Activated T-helper 1 cell treated with anti-CD3 and anti-CD28 coated beads, Interleukin-2, amount 50 U/mL, for 16 hours (primary cell): ENCODE measurements at places on chromosomes 3 and 15.
A peak's percentile ranks its signal among the peaks of the same experiment; 100 is the strongest.

DNA sequence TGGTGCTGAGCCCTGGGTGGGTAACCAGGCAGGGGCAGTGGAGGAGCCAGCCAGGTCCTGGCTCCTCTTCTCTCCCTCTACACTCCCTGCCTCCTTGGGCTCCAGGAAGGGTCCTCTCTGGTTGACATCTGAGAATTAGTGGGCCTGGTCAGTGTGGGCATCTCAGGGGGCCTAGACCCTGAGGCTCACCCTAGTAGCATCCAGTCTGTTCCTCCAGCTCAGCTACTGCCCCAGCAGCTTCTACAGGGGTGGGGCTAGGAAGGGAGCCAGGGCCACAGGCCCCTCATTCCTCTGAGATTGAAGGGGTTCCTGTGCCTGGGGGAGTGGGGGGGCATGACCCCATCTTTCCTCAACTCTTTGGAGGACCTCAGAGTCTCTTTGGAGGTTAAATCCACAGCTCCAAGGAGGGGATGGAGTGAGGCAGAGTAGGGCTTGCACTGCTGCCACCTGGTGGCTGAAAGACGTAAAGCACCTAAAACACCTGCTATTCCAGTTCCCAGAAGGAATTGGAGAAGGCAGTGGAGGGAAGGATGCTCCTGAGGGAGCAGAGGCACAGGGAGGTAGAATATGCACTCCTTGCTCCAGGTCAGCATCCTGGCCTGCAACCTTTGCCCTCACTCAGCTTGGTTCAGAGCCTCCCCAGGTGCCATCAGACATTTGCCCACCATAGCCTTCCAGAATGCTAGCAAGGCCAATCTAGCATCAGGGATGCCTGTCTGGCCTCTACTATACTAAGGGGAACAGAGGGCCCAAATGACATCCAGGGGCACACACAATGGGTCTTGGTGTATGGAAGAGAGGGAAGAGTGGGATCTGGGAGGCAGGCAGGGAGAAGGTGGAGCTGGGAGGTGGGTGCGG lies 25.1 kb downstream of the C3orf18 start:
- DNase-seq = peak; percentile 39

DNA sequence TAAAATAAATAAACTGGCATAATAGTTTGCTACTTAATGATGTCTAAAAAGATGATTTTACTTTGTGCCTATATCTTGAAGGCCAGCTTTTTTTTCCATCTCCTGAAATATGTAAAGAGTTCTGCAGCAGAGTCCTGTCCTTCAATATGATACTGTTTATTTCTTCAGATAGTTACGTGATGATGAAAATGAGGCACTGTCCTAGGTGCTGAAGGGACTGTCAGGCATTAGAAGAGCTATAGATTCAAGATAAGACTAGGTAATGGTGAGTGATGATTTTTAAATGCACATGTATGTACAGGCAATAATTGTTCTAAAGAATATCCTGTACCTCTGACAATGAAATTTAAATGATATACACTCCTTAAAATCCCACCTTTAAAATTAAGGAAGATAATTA lies 326.9 kb upstream of the DNAJC19 start:
- DNase-seq = no peak

DNA sequence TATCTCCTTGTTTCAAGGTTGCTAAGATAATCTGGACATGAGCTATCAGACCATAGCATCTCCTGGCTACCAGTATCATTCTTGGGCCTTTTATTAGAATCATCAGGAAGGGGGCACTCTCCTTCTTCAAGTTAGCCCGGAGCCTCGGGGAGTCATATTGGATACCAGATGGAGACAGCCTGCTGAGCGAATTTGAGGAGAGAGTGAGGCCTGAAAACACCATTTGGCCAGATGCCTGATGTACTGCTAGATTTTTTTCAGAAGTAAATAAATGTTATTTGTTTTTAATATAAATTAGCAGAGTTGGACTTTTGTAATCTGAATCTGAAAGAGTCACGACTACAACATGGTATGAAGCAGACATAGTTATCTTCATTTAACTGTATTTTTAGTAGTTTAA lies 848.6 kb downstream of the IGSF11 start:
- DNase-seq = no peak

GRCh38 chr3:4977001-4977852 lies 2.0 kb upstream of the BHLHE40 start:
- no peak for DNase-seq

DNA sequence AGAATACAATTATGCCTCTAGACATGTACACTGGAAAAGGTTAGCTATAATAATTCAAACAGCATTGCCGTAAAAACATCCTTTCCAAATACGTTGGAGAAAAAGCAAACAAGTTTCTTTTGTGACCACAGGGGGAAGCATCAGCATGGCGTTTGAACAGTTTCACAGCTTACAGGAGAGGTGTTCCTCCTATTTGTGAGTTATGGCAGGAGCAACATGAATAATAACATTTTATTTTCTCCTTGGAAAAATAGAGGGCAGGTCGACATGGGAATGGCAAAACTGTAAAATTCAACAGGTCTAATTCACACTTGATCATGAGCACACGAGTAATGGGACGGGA lies 39.7 kb upstream of the GADL1 start:
- DNase-seq = no peak

DNA sequence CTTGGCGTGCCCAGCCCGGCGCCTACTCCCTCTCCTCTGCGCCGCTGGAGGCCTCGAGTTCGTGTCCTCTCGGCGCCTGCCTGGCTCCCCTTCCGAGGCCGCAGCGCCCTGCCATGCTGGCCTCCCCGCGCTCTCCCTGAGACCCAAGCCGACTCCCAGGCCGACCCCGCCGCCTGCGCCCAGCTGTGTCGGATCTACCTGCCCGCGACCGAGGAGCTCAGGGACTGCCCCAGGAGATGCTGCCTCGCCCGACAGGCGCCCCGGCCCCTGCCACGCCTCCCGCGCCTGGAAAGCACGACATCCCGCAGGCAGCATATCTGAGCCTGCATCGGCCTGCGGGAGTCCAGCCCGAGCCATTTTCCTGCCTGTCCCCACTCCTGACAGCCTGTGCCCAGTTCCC lies 16.1 kb downstream of the PAQR9 start:
- DNase-seq = no peak

- DNase-seq = no peak
Measured at GRCh38 chr3:21502656-21503055, 248.4 kb downstream of the ZNF385D start.

GRCh38 chr15:80777137-80777536 lies 2.0 kb upstream of the CEMIP start:
- DNase-seq = no peak

- no peak for DNase-seq
Measured at GRCh38 chr3:23601091-23601822, 204.5 kb upstream of the UBE2E1 start.

DNA sequence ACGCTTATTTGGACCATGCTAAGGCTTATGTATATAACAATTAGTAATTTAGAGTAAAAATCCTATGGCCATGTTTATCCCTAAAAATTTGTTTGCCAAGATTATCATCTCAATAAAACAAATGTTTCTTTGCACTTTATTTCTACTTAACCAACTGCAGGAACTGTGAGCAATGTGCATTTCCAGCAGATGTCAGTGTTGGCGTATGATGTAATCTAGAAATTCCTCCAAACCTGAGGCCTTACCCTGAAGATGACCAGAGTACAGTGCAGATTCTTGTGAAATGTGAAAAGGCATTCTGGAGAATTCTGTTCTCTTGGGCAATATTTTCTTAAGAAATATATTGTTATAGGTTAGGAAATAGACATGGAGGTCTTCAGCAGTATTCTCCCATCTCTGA lies 205.9 kb downstream of the MBNL1 start:
- no peak for DNase-seq

GRCh38 chr3:23685541-23686258 lies 120.1 kb upstream of the UBE2E1 start:
- DNase-seq = no peak

DNA sequence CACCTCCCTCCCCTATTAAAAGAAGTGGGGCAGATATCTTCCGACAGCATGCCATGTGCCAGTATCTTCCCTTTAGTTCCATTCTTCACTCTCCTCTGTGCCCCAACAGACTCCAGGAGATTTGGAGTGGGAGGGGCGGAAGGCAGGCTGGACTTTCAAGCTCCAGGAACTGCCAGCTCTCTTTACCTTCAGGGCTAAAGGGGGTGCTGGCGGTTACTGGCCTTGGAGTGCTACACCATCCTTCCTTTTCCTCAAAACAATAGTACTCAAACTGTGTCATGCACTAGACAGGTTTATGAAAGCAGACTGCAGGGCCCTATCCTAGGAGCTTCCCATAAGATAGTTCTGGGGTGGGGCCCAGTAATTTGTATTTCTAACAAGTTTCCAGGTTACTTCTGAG lies 6.0 kb downstream of the LINS1 start:
- DNase-seq = no peak

GRCh38 chr15:86073281-86073680 lies 6.4 kb upstream of the AGBL1 start:
- DNase-seq = no peak

- DNase-seq = no peak
Measured at GRCh38 chr3:77562089-77562488, 522.2 kb downstream of the ROBO2 start.

GRCh38 chr3:53921296-53921695 lies 29.6 kb upstream of the SELENOK start:
- no peak for DNase-seq

GRCh38 chr3:71685686-71686085 lies 39.5 kb downstream of the EIF4E3 start:
- no peak for DNase-seq

GRCh38 chr3:185732782-185733181 lies 92.1 kb downstream of the IGF2BP2 start:
- no peak for DNase-seq

DNA sequence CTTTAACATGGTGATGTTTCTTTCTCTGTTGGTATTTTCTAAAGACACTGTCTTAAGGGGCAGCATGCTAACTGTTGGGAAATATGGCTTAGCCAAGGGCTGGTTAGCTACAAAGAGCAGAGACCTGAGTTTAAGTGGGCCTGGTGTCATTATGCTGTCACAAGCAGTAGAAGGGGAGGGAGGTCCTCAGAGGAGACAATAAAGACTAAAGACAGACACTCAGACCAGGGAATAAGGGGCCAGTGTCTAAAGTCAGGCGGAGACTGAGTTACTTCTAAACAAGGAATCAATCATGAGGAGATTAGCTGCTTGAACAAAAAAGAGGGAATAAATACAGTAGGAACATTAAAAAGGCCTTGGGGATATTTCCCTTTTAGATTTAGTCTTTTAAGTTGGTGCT lies 142.7 kb upstream of the DPPA4 start:
- DNase-seq = no peak

DNA sequence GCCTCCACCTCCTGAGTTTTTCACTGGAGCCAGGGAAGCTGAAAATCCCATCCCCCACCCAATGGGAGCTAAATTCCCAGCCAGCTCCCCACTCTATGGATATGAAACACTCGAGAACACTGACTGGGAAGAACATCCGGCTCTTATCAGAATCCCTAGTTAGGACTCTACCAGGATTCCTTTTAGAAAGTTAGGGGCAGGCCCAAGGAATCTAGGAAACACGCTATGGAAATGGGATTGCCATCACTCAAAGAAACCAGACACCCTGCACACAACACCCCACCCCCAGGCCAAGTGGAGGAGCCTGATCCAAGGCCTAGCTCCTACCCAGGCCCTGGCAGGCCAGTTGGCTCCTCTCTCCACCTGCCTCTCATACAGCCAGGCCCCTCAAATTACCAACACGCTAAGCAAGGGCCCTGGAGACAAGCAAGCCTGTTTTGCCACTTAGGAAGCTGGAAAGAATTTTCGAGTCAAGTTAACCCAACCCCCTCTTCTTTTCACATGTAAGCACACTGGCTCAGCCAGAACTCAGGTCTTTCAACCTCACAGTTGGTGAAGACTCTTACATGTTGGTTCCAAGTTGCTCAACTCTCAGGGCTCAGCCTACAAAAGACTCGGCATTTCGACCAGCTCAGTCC lies 75.5 kb downstream of the RBPMS2 start:
- no peak for DNase-seq

DNA sequence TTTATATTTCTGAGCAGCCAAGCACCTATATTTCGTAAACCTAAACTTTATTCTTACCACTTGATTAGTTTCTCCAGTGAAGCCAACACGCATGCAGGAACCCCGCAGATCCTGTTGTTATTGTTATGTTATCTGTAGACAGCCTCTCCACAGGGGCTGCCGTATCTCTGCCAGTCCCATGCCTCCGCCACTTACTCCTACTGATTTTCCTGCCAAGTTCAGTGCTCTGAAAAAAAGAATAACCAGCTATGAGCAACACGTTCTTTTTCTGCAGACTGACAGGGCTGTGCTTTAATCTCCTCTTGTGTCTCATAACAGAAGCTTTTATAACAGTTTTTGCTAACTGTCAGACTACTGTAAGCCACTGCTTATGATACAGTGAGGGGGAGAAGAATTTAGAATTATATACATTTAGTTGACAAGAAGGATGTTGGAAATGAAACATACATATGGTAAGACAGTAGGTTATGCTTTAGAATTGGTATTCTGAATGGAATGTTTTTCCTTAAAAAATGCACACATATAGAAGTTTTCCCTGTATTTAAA lies 347.4 kb downstream of the SI start:
- DNase-seq = no peak

DNA sequence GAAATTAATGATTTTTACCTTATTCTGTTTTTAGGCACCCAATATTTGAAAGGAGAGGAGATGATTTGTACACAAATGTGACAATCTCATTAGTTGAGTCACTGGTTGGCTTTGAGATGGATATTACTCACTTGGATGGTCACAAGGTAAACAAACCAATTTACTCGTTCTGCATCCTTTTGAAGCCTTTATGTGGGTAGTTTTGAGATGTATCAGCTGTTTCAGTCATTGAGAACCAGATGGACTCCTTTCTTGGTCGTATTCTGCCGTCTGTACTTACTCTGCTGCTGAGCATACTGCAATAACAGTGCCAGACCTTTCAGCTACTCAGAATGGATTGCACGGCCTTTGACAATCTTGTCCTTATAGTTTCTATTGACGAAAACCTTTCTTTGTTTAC lies 13.3 kb downstream of the DNAJB11 start:
- no peak for DNase-seq

GRCh38 chr3:142275856-142276255 lies 50.5 kb upstream of the GK5 start:
- no peak for DNase-seq

GRCh38 chr3:24562895-24563294 lies 68.2 kb upstream of the THRB start:
- no peak for DNase-seq

- DNase-seq = no peak
Measured at GRCh38 chr15:75233504-75234190, 24.5 kb upstream of the GOLGA6C start.

- no peak for DNase-seq
Measured at GRCh38 chr15:28876131-28876844, 9.5 kb upstream of the APBA2 start.

DNA sequence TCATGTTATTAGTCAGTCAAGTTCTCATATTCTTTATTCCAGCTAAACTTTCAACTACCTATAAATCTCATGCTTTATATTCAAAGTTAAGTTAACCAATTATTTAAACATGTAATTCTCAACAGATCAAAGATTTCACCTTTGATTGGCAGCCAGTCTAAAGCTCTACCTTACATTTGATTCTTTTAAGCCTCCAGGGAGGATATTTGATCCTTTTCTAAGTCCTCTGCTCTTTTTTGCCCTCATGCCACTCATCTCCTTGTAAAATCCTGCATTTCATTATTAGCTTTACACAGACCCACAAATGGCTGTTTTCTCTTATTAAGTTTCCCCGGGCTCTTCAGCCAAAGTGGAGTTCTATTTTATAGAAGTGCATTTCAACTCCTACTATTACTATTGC lies 134.1 kb downstream of the NLGN1 start:
- no peak for DNase-seq
